Stimulated activated CD8-positive, alpha-beta memory T cell treated with anti-CD3 and anti-CD28 coated beads, Interleukin-2, amount 100 ng/mL, for 1 hour (primary cell): ENCODE measurements at places on chromosomes 1 and 21.

DNA sequence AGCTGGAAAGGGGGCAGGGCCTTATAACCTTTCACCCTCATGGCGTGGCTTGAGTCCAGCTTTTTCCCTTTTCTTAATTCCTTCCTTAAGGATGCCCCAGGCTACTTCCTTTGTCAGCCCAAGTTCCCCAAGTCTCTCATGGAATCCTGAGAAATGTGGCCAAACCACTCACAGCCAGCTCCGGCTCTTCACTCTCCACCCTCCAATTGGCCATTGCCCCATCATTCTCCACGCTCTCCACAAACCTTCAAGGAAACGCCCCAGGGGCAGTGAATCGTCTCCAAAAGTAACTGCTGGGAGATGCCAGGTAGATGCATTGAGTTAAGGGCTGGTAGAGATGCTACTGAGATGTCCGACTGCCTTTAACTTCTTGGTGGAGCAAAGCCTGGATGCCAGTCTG, 113.5 kb upstream of the CD34 start:
- DNase-seq, result no peak

DNA sequence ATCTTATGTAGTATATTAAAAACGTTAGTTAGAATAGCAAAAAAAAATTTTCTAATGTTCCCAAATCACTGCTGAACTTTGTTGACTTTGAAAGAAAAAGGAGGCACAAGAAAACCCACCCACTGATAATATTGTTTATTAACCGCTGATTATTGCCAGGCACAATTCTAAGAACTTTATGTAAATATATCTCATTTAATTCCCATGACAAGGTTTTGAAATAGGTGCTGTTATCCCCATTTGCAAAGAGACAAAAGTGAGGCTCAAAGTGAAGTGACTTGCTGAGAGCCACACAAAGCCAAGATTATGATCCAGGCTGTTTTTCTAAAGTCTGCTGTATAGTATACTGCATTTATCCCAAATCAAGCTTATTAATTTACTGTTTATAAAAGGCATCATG, 56.4 kb downstream of the SASS6 start:
- no peak for DNase-seq

GRCh38 chr1:13760921-13761320, 60.9 kb downstream of the PRDM2 start:
- no peak for DNase-seq

DNA sequence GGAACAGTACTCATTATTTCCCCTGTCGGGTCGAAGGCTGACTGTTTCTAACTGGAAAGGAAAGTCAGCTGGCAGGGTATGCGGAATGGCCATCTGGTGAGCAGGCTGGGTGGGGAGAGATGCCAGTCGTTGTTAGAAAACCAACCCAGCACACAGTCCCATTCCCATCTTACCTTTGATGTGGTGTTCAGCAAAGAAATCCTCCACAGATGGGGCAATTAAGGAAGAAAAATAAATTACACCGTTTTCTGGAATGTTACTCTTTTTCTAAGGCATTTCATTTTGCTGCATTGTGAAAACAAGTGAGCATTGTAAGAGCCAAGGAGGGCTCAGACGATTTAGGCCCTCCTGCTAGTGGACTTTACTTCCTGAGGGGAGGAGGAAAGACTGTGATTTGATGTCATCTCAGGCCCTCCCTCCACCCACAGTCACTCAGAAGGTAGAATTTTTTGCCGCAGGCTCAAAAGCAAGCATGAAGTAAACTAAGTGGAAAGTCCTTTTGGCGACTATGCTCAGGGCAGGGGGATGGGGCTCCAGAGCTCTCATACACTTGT, at the start of gene SLC16A4:
SLC16A4 (minus strand) TSS at position 335 of the 554 bp plus-strand sequence. CDS start 1,703 bp downstream, outside the sequence.
- no peak for DNase-seq

- DNase-seq, result no peak
These were observed 111.5 kb upstream of the ZC3H11B start for GRCh38 chr1:219724440-219724839.

DNA sequence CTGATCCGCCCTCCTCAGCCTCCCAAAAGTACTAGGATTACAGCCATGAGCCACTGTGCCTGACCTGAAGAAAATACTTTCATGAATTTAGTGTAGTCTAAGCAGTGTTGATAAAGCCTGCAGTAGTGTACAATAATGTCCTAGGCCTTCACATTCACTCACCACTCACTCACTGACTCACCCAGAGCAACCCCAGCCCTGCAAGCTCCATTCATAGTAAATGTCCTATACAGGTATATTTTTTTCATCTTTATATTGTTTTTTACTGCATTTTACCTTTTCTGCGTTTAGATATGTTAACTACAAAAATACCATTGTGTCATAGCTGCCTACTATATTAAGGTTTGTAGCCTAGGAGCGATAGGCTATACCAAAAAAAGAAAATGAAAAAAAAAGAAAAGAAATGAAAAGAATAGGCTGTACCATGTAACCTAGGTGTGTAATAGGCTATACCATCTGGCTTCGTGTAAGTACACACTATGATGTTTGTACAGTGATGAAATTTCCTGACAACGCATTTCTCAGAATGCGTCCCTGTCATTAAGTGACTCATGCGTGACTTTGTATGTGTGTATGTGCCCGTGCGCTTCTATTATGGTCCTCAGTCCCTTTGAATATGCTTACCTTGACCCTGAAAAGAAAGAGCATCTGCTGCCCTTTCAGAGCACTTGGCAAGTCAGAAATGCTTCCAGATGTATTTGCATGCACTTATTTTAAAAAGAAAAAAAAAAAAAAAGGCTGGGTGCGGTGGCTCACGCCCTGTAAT, 9.2 kb upstream of the SLAMF8 start:
- no peak for DNase-seq

DNA sequence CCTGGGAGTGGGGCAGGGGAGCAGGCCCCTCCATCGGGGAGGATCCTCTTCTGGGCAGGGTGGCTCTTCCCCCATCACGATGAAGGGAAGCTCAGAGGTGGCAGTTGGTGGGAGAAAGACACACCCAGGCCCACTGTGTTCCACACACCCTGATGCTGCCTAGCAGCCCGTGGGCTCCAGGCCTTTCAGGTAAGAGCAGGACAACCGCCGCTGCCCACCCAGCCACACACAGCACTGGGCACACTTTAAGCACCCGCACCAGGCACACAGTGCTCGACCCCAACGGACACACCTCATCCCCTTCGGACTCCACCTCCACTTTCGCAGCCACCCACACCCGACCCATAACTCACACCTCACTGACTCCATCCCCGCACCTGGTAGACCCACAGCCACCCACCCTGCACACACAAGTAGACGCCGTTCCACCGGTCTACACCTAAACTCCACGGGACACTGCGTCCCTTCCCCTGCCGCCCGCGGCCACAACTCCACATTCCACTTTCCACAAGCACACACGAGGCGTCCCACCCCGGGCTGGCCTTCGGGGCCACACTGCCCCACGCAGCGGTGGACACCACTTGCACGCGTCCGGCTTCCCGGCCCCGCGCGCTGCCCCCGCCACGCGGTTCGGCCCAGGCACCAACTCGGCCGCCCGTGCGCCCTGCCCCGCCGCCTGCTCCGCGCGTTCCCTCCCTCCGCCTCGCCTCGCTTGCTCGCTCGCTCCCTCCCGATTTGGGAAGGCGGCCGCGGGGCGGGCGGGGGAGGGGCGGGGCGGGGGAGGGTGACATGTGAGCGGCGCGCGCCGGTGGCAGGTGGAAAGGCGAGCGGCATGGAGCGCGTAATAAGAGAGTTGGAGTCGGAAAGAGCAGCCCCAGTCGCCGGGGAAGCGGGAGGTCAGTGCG, at the start of gene KCNQ4:
KCNQ4 (plus strand) TSS at position 787 of the 905 bp plus-strand sequence. CDS start 307 bp downstream, outside the sequence.
- DNase-seq, result no peak

DNA sequence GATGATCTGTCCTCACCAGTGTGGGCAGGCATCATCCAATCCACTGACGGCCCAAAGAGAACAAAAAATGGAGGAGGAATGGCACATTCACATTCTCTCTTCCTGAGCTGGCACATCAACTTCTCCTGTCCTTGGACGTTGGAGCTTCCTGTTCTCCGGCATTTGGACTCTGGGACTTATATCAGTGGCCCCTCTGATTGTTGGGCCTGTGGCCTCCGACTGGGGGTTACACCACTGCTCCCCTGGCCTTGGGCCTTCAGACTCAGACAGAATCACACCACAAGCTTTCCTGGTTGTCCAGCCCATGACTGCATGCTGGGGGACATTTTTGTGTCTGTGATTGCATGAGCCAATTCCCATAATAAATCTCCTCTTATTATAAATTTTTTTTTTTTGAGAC, 20.1 kb downstream of the IFNLR1 start:
- DNase-seq, result no peak

GRCh38 chr1:238664139-238664538, 722.2 kb upstream of the CHRM3 start:
- DNase-seq, result no peak

DNA sequence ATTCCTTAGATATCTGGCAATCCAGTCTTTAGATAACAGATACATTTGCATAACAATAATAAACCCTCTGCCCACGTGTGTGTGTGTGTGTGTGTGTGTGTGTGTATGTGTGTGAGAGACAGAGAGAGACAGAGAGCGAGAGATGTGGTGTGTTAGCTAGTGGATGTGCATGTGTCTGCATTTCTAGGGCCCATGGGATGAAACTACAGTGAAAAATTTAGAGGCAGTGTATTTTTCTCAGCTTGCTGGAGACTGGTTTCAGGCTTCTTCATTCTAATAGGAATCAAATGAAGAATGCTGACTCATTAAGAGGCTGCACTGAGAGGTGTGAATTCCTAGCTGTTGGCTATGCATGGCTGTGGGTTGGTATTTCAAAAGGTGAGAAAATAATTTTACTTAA, 303.2 kb downstream of the LMX1A start:
- no peak for DNase-seq

DNA sequence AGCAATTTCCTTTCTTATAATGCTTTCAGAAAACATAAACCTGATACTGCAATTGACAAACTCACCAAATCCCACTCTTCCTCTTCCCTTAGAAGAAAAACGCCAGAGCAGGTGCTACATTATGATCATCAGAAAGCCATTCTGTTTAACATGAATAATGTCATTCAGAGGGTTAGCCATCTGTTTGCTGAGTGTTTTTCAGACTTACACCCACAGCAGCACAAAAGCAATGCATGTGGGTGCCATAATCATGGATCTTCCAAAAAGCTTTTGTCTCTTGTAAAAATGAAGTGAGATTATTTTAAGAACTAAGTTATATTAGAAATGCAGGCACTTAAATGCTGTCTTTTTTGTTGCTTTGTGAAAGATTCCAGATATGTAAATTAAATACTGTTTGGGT, 204.6 kb upstream of the TMPRSS15 start:
- DNase-seq, result no peak

- DNase-seq, result no peak
These were observed 338.8 kb downstream of the MATN1 start for GRCh38 chr1:30384286-30385245.

DNA sequence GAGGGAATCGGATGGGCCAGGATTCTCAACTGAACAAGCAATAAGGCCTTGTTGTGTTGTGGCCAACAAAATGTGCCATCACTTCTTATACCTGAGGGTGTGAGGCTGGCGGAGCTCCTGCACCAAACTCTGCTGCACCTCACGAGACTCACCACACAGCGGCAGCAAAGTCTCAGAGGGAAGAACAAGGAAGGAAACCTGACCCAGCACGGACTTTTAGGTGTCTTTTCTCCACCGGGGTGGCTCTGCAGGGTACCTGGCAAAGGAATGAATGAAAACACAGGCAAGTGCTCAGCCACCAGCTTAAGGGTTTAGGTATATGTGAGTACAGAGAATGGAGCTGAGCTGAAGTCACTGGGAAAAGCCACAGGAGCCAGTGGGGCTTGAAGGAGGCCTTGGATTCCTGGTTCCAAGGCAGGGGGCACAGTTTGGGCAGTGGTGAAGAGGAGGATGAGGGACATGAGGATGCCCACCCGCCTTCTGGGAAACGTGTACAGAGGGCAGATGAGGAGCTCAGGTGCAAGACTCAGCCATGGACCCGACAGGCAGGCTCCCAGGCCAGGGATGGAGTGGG, 31.1 kb upstream of the HSD3B1 start:
- DNase-seq, result no peak

DNA sequence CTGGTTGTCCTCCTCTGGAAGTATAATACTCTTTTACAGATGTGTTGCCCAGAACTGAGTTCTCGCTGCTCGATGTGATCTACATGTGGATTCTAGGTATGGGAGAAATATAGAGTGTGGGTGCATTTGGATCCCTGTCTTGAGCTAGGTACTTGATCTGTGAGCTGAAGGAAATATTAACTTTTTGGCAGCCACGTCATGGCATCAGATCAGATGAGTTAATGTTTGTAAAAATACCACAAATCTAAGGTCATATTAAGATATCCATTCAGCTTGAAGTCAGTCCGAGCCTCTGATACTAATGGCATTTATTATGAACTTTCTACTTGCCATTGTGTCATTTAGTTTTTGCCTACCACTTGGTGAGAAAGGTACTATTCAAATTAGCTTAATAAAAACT, 24.6 kb downstream of the MAPKAPK2 start:
- no peak for DNase-seq

DNA sequence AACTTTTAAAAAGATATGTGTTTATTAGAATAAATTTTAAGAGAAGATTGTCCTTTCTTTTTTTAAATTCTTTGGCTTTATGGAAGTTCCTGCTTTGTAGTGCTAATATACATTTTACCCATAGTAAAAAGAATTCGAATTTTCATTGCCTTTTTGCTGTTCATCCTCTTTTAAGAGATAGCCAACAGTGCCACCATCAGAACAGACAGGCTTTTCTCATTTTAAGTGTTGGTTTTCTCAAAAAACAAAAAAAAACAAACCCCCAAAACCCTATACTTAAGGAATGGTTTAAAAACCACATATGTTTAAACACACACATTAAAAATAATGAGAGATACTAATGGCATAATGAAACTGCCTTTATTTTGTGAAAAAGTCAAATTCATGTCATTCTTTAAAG, 118.8 kb downstream of the NEK7 start:
- no peak for DNase-seq

GRCh38 chr1:185595835-185596667, 138.1 kb upstream of the HMCN1 start:
- DNase-seq, result peak; percentile 4

GRCh38 chr1:22018583-22019559, 17.4 kb downstream of the CELA3A start:
- peak; percentile 37 for DNase-seq

DNA sequence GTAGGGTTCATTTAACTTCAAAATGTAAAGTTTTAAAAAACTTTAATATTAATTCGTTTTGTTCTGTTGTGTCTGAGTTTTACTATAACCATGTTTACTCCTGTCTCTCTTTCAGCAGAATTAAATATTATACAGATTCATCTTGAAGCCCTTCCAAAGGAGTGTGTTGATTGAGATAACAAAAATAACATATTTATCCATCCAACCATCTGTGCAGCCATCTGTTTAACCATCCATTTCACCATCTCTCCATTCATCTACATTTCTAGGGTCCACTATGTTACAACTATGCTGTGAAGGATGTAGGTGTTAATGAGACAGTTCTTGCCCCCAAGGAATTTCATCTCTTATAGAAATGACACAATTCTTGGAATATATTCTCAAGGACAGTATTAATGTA, 36.0 kb upstream of the GNG12 start:
- DNase-seq, result no peak

DNA sequence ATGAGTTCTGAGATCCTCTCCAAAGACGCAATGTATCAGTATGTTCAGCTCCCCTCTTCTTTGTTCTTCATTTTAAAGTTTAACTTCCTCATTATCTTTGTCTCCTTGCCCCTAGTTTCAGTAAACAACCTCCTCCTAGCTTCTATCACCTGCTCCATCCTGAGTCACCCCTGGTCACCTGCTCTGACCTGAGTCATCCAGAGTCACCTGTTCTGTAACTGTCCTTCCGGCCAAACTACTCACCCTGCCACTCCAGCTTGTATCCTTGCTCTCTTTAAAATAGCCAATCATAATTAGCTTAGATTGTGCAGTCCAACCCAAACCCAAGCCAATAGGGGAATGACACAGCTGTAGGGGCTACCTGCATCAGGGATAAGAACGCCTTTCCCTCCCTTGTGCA, 332.0 kb downstream of the OLFM3 start:
- DNase-seq, result no peak

GRCh38 chr1:77030401-77031105, 163.3 kb downstream of the ST6GALNAC5 start:
- DNase-seq, result no peak
